ENCODE measurements at places on chromosomes 12 and 14.

DNA sequence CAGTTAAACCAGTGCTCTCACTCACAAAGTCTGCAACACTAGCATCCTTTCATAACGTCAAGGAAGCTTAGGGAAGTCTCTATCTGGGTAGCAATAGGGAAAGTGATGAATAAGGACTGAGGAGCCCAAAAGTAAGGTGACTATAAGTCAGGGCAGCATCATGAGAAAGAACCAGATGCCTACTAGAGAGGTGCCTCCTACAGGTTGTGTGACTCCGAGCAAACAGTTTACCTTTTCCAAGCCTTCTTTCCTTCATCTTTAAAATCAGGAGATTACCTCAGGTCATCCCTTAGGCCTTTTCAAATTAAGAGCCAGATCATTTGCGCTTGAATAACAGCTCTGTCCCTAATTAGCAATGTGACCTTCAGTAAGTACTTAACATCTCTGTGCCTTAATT lies 40.2 kb downstream of the RTN1 start:
- DNase-seq, result no peak

DNA sequence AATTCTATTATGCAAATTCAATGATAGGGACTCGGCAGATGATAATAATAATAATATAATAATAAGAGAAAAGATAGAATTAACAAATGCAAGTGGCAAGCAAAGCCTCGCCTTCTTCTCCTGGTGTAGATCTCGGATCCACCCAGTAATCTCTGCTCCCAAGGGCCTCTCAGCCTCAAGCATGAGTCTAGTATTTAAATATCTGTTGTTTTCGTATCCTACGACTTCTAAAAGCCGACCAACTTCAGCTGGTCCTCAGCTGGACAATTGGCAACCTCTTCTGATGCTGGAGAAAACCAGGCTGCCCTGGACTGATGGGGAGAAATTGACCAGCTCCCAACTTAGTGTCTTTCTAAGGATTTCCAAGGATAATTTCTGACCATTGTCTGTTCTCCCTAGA lies 14.0 kb upstream of the MAP1LC3B2 start:
- DNase-seq, result no peak

GRCh38 chr14:105507247-105507646 lies 16.2 kb downstream of the TEDC1 start:
- DNase-seq, result no peak

- DNase-seq, result no peak
Observed at GRCh38 chr12:39364196-39364595, 78.7 kb downstream of the KIF21A start.

- no peak for DNase-seq
Observed at GRCh38 chr14:51873221-51873893, 12.9 kb downstream of the GNG2 start.

- no peak for DNase-seq
Observed at GRCh38 chr14:65962952-65963351, 523.2 kb upstream of the CCDC196 start.

- DNase-seq, result no peak
Observed at GRCh38 chr14:96756745-96757144, 40.4 kb upstream of the VRK1 start.

DNA sequence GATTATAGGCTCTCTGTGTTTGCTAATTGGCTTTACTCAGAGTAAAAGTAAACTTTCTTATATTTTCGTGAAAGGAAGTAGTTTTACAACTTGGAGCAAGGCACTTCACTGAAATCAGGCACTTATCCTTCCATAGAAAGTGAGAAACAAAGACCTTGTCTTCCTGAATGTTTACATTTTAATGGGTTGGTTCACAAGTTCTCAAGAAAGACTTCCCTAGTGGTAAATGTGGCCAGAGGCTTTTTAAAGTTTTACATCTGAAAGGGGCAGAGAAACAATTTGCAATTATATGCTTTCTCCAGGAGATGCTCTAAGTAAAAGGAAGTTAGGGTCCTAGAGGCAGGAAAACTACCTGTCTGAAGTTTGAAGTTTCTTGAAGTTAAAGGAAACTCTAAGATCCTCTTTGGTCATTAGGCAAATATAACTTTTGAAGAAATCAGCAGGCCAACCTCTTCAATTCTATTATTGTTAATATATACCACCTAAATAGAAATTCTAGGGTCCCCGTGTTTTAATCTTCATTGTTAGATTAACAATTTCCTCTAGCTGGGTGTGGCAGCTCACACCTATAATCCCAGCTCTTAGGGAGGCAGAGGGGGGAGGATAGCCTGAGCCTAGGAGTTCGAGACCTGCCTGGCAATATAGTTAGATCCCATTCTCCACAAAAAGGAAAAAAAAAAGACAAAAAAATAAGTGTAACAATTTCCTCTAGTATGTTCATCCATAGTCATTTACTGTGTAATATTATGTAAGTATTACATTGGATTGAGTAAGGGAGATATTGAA lies 644.9 kb upstream of the FOXG1 start:
- DNase-seq, result no peak

GRCh38 chr12:82130762-82131161 lies 227.4 kb downstream of the CCDC59 start:
- no peak for DNase-seq

GRCh38 chr12:109654357-109654756 lies 59.3 kb upstream of the FAM222A start:
- no peak for DNase-seq

DNA sequence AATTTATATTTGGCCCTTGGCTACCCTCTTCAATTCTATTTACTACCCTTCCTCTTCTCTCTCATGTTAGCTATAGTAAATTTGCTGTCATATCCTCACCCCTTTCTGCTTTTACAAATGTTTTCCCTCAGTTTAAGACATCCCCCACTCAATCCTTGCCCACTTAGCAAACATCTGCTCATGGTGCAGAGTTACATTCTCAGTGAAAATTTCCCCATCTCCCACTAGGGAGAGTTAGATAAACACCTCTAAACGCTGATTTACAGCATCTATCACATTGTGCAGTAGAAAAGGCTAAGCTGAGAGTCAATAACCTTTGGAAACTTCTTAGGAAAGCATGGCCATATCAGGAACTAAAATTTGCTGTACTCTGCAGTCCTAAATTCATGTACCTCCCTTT lies 69.0 kb downstream of the DENND5B start:
- DNase-seq, result no peak

GRCh38 chr12:100497105-100497795 lies 23.6 kb downstream of the NR1H4 start:
- no peak for DNase-seq

GRCh38 chr14:71996610-71997009 lies 64.4 kb downstream of the RGS6 start:
- DNase-seq, result no peak

GRCh38 chr12:2732290-2732689 lies 62.5 kb upstream of the FKBP4 start:
- DNase-seq, result no peak

GRCh38 chr14:100442498-100443490 lies 119.7 kb downstream of the SLC25A47 start:
- no peak for DNase-seq

GRCh38 chr12:109952160-109952858 lies 43.9 kb downstream of the GIT2 start:
- no peak for DNase-seq

DNA sequence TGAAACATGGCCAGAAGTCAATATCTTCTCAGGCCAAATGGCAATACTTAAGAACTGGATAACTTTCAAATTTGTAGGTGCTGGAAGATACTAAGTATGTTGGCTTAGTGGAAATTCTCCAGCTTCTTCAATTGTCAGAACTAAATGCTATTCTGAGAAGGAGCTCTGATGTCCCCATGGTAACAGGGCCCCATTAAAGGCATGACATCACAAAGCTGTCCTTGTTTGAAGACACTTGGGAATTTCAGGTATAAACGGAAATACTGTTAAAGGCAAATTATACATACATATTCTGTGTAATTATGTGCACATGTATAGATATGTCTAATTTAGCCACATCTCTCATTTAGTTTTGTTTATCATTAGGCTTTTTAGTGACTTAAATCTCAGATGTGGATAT lies 210.0 kb upstream of the SEL1L start:
- no peak for DNase-seq

GRCh38 chr12:138898-139534 lies 72.4 kb downstream of the IQSEC3 start:
- DNase-seq, result peak; percentile 43

- DNase-seq, result peak; percentile 68
Observed at GRCh38 chr12:89453121-89453978, 71.2 kb downstream of the GALNT4 start.

- DNase-seq, result no peak
Observed at GRCh38 chr12:108080363-108080762, 48.7 kb upstream of the WSCD2 start.

DNA sequence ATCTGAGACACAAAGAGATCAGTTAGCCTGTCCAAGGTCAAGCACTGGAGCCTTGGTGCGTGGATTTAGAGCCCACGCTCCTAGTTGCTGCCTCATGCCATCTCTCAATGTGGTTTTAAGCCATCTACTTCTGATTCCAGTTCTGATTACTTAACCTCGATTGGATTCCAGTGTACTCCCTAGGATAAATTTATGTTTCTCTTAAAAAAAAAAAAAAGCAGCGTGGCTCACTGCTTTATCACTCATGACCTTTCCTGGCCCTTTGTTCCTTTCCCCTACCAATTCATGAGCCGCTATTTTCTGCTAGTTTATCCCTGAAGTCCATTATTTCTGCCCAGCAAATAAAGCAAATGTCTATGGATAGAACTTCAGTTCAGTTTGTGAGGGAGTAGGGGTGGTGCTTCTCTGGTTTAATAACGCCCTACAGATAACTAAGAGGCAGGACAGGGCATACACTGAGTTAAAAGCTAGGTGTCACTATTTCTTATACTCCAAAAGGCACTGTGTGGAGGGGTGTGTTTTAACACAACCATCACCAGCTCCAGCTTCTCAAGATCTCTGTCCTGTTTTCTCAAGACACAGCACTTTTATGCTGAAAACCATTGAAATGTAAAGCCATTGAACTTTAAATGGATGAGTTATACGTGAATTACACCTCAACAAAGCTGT lies 9.8 kb upstream of the PARP11 start:
- DNase-seq, result no peak

- DNase-seq, result no peak
Observed at GRCh38 chr12:24507827-24508226, 441.1 kb downstream of the BCAT1 start.
